Inflammatory macrophage treated with lipopolysaccharide for 4 hours (primary cell): ENCODE measurements at places on chromosomes 4 and X.

DNA sequence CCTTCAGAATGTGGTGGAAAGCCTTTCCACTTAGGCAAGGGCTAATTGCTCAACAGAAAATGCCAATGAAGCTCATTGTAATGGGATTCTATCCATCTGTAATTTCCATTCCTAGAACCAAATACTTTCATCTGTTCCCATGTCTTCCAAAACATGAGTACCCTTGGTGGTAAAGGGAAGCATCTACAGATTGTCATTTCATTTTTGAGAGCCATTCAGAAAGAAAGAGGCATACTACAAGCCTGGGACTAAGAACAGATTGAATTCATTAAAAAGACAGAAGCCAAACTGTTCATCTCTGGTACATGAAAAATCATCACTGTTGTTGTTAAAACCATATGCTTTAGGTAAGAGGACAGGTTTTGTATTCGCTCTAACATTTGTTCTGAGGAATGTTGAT lies 43.6 kb upstream of the DCTD start:
- DNase-seq, result no peak

DNA sequence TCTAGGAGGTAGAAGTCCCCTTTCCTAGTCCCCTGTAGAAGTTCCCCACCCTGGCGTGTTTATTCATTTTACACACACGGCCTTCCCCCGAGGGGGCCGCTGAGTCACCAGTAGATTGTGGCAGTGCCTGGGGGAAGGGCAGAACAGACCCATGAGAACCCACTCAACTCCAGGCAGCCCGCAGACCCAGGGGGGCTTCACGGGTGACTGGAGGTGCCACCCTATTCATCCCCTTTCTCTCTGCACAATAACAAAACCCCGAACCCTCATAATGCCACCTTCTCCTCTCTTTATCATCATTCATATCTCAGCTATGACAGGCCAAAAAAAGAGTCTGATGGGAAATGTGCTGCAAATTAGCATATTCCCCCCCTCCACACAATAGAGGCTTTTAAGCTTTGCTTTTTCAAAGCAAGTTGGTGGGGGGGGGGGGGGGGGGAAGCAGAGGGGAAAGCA lies 20.4 kb upstream of the GPM6B start:
- no peak for DNase-seq

- DNase-seq, result no peak
These were observed 142.8 kb downstream of the ENPP6 start for GRCh38 chr4:184074677-184075388.

DNA sequence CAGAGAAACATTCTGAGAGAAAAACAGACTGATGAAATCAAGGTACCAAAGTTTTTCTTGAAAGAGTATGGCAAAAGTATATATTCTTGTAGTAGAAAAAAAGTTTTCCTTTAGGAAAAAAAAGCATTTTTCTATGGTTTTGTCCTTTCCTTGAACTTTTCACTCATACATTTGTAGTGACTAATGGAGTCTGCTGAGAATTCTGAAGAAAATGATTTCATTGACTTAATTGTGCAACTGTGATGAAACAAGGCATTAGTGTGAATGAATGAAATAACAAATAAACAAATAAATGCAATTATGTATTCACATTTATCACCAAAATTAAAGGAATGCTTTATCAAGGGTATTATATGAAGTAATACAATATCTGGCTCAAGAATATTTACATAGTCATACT lies 5.7 kb downstream of the CSN1S1 start:
- DNase-seq, result no peak

DNA sequence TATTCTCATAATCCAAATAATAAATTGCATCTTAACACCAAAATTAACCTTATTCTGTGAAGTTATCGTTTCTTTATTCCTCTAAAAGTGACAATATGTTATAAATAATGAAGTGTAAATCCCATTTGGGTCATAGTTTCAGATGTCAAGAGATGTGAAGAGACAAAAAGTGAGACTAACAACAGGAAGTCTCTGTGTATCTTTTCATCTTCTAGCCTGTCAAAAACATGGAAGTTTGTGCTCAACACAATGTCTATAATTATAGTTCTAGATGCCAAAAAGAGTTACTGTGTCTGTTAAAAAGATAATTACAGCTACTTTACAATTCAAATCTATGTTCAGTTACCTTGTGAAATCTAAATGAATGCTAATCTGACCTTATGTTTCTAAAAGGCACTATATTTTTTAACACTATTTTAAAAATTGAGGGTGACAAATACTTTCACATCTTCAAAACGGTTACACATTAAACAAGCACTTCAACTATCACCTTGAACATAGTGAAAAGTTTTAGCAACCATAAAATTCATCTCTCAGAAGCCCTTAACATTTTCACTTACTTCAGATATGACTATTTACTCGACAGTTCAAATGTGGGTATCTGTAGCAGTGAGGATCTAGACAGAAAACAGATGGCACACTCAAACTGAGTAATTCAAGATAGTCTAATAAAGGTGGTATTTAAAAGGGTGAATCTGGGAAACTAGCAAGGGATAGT lies 509.8 kb downstream of the ARAP2 start:
- no peak for DNase-seq

DNA sequence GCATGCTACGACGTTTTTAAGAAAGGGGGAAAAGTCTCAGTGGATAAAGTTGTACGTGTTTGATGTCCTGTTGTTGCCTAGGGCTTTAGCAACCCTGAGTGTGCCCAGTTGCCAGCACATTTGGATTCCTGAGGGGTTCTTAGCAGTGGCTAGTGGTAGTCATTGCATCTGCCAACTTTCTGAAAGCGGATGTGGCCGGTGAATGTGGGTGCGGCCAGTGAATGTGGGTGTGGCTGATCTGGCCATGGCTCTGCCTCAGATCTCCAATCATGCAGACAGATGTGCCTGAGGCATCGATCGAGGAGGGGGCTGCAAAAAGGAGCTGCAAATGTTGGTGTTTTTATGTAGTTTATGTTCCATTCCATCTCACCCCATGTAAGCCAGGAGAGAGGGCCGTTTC lies 41.5 kb upstream of the FAT1 start:
- DNase-seq, result no peak

DNA sequence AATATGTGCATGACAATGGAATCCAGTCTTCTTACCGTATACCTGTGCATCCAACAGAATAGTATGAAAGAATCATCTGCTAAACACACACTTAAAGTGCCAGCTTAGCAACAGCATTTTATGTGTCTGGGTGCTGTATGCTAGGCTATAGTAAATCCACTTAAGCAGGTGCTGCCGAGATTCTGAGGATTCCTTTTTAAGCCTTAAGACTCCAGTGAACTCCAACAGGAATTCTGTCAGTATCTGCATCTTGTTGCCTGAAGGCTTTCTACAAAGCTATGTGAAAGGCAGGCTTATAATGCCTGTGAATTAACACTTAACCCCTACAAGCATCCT lies 1076.4 kb upstream of the PABPC4L start:
- no peak for DNase-seq

GRCh38 chrX:150421816-150422215 lies 58.7 kb downstream of the MAMLD1 start:
- DNase-seq, result no peak
